ENCODE measurements at places on chromosomes 11 and 22.

DNA sequence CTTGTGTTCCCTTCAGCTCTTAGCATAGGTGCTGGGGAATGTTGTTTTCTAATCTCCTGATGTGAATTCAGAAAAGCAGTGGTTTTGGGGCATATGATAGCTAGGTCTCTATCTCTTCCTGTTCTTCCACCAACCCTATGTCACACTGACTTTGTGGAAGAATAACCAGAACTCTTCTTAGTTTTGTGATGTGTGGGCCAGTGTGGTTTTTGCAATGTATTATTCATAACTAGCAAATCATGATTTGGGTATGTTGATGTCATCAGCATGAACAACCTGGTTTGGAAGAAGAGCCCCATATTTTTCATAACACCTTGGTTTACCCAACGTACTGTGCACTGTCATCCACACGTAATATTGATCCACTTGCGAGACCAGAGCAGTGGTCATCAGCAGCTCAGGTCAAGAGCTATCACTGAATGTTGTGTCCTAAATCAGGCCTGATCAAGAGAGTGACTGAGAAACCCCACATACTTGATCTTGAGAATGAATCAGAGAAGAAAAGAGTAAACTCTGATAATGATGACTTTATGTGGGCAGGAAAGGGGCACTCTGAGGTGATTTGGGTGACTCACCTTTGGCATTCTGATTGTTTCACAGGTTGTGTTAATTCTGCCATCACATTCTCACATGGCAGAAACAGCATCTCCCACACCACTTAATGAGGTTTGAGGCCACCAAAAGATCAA lies 19.4 kb upstream of the MS4A6E start:
- DNase-seq = no peak

DNA sequence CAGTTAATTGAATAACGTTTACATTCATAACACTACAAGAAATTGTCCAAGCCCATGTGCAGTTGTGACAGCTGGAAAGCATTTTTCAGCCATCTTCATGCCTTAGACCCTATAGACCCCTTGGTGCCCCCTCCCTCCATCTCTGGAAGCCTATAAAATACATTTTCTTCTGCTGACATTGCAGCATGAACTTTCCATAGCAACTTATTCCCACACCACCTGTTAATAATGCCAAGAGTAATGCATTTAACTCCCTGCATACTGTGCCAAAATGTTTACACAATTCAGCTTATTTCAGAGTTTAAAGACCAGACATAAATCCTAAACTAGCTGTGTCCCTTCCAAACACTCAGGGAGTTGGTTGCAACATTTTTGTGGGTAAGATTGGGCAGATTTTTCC lies 143.0 kb upstream of the ARHGAP20 start:
- no peak for DNase-seq

- DNase-seq = no peak
These were observed 602 bp downstream of the NAT10 start for GRCh38 chr11:34105957-34106504.

DNA sequence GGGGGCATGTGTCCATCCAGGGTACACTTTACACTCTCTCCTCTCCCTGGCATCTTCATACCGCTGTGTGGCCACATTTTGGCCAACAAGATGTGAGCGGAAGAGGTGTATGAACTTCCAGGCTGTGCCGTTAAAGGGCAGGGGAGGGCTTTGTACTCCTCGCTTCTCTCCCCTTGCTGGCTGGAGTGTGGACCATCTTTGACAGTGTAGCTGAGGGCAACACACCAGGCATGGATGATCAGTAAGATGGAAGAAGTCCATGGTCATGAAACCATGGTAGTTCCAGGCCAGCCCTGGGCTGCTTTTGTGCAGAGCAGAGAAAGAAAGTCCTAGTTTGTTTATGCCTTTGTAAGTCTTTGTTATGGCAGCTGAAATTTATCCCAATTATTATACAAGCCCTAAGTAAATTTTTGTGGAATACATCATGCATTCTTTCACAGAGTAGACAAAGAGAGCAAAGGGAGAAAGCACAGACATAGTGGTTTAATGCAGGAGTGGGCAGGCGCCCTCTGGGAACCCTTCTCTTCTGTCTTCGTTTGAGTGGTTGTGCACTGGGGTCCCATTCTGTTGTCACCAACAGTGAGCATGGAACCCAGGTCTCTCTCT lies 70.4 kb downstream of the FBXO7 start:
- no peak for DNase-seq

GRCh38 chr22:48959496-48959895 lies 868.2 kb downstream of the BRD1 start:
- no peak for DNase-seq

All from psoas muscle (tissue), 8 donors.